Kidney epithelial cell (primary cell): ENCODE measurements at places on chromosomes 12 and 14. TPM values are rescaled to one million over a fixed set of nuclear protein-coding genes. Genes with fewer than 3 reads are reported as not detected.

The HOXC13 gene
- not detected in 2 replicates for total RNA-seq

The PMCH gene
- total RNA-seq: not detected in 2 replicates

The C12orf50 gene
- not detected in 2 replicates for total RNA-seq

The KCNJ8 gene
- 0.25 and 0.27 TPM in 2 replicates for total RNA-seq

The BHLHE41 gene
- 1.6 and 9.0 TPM in 2 replicates for total RNA-seq

The SP7 gene
- not detected in 2 replicates for total RNA-seq

The OR6C2 gene
- not detected in 2 replicates for total RNA-seq

The RNFT2 gene
- 8.4 and 16.3 TPM in 2 replicates for total RNA-seq

DNA sequence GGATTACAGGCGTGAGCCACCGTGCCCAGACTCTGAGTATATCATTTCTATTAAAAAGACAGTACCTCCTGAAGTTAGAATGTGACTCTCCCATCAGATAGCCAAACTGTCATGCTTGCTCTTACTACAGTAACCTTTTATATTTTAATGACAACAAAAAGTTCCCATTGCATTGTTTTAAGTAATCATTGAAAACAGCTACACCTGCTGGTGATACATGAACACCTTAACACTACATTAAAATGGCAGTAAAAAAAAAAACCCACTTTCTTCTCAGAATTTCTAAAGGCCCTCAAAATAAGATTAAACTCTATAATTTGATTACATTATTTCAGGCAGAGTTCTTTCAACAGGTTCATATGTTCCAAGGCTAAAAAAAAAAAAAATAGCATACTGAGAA is 76.7 kb downstream of the SH2B3 start:
- no peak for DNase-seq

DNA sequence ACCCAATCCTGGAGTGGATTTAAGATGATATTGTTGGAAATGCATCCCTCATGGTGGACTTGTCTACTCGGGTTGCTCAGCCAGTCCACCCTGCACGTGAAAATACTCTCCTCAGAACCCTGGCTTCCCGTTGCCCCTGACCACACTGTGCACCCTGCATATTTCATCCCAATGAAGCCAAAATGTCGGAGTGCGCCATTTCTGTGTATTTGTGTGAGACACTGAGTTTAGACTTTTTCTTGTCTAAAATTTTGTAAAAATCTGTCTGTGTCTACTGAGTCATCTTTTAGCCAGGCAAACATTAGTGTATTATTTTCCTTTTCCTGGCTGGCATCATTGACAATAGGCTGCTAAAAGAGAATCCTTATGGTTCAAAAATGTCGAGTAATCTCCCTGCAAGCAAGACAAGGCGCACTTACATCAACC is 485 bp upstream of the PNMA1 start:
- no peak for DNase-seq

- no peak for DNase-seq
These were observed 666.5 kb downstream of the FLRT2 start for GRCh38 chr14:86196471-86196870.

GRCh38 chr12:5248230-5248629 is 183.7 kb upstream of the NTF3 start:
- no peak for DNase-seq

DNA sequence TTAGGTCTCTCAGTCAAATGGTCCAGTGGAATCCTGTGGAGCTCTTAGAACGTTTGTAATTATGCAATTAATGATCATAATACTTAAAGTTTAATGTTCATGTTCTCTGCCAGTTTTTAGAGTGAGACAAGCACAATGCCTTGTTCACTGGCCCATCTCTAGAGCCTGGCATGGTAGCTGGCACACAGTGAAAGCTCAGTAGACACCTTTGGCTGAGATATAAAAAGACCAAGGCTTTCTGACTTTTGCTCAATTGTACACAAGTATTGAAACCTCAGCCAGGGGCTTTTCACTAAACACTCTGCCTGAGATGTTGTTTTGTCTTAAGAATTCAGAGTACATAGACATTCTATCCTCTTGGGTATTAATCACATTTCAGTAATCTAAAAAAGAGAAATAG is 241.8 kb upstream of the ATP2B1 start:
- DNase-seq: no peak

- no peak for DNase-seq
These were observed 20.0 kb downstream of the RBMS2 start for GRCh38 chr12:56541631-56542030.

GRCh38 chr14:81400852-81401251 is 728 bp upstream of the STON2 start:
- DNase-seq: peak; percentile 94

DNA sequence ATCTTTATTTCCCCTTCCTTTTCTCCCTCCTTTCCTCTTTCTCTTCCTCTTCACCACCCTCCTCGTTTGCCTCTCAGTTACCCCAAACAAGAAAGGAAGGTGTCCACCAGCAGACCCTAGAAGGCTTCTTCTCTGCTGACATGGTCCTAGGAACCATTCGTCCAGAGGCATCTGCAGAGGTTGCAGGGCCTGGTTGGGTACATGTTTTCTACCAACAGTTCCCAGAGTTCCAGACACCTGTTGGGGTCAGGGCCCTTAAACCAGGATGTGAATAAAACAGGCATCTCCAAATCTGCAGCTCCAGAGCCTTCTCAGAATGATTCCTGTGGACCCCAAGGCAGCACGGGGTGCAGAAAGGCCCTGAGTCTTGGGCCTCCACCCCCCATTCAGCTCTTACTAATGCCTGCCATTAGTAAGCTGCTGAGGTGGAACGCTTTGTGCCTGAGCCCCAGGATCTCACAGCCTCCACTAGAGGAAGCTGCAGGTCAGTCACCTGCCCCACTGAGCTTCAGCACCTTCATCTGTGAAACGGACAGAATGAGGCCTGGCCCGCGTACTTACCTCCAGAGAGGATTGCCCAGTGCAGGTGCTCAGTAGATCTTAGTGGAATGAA is 130.4 kb downstream of the DICER1 start:
- no peak for DNase-seq

GRCh38 chr14:104286496-104286895 is 148.1 kb downstream of the KIF26A start:
- DNase-seq: no peak

- DNase-seq: no peak
These were observed 60.4 kb upstream of the SGPP1 start for GRCh38 chr14:63788011-63788933.

GRCh38 chr14:20415782-20416206 is 2.5 kb upstream of the TEP1 start:
- DNase-seq: no peak

- no peak for DNase-seq
These were observed 87.8 kb downstream of the BBS10 start for GRCh38 chr12:76260390-76260748.
